ENCODE measurements at places on chromosomes 11 and 22.

DNA sequence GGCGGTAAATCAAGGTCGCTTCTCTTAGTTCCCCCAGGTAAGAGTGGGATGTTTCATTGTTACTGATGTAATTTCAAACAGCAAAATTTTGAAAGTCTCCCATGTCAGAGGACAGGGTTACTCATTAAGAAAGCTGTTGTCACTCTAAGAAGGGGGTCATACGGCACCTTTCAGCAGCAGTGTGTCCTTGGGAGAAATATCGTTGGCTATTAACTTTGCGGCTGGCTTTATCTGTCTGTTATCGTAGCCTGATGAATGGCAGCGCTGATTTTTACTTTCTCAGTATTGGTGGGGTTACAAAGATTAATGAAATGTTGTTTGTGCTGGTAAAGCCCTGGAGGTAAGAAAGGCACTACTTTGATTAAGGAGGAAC, 27.5 kb upstream of the FBXO3 start:
- no peak for DNase-seq

DNA sequence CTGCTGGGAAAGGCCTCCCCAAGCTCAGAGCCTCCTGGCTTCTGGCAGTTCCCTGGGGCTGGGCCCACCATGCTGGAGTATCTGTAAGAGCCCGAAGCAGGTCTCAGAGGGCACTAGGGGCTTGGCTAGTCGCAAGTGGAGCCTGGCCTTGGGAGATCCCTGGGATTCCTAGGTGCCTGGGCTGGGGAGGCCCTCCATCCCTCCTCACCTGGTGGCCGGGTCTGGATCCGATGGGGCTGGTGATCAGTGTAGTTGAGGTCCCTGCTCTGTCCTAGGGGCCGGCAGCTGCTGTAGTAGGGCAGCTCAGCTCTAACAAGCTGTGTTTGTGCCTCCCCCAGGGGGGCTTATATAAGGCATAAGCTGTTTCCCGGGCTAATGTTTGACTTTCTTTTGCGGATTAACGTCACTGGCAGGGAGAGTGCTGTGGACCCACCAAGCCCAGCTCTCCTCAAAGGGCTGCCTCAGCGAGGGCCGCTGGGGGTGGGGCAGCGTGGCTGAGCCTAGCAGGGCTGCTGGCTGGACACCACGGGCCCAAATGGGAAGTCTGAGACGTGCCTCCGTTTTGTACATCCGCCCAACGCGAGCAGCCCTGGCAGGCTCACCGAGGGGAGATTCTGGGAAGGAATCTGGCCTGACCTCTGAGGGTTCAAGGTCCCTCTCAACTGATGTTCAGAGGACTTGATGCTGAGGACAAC, at the start of gene SLC22A8:
Gene SLC22A8, minus strand, starts transcription at position 321 of the 695 bp plus-strand sequence. CDS start 883 bp downstream, outside the sequence.
- no peak for DNase-seq

DNA sequence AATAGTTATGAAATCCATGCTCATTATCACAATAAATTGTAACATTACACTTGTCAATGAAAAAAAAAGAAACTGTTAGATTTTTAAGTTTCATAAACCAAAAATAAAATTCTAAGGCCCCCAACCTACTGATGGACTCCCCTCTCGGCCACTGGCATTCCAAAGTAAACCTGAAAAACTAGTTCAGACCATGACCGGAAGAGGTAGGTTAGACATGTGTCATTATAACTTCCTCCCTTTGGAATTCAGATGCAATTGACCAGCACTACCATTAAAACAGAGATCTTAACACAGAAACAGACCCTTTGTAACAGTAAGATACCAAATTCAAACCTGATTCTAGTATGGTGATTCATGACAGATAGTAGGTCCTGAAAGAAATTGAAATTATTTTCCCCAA, 12.9 kb downstream of the OR10A6 start:
- DNase-seq = no peak

DNA sequence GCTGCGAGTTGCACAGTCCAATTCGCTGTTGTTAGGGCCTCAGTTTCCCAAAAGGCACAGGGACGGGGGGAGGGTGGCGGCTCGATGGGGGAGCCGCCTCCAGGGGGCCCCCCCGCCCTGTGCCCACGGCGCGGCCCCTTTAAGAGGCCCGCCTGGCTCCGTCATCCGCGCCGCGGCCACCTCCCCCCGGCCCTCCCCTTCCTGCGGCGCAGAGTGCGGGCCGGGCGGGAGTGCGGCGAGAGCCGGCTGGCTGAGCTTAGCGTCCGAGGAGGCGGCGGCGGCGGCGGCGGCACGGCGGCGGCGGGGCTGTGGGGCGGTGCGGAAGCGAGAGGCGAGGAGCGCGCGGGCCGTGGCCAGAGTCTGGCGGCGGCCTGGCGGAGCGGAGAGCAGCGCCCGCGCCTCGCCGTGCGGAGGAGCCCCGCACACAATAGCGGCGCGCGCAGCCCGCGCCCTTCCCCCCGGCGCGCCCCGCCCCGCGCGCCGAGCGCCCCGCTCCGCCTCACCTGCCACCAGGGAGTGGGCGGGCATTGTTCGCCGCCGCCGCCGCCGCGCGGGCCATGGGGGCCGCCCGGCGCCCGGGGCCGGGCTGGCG, at the start of gene BCR:
Gene BCR, plus strand, starts transcription at position 209 of the 592 bp plus-strand sequence. CDS start 452 bp downstream, outside the sequence.
- DNase-seq = peak; percentile 87

DNA sequence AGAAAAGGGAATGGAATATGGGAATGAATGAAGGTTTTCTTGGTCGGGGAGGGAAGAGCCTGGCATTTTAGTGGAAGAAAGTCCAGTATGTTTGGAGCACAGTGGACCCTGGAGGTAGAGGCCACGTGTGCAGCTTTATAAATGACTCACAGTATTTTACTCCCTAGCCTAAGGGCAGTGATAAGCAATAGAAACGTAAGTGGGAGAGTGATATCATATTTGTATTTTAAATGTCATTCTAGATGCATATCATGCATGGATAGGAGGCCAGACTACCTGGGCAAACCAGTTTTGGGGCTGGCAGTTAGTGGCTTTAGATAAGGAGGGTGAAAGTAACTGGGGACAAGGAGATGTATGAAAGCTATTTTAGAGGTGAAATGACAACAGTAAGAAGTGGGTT, 174.1 kb downstream of the ARHGAP42 start:
- DNase-seq = no peak

- DNase-seq = no peak
These were observed 42.9 kb downstream of the LRRC32 start for GRCh38 chr11:76627606-76628005.
